Mesendoderm (in vitro differentiated cells): ENCODE measurements at places on chromosomes 7 and 10.

GRCh38 chr7:99143521-99143852, 421 bp downstream of the SMURF1 start:
- peak overlapping the region; percentile 48 for H3K4me3 ChIP-seq
- no peaks in the 10 kb centered on the region for H3K36me3 ChIP-seq
- peak overlapping the region; percentile 95 for H3K27ac ChIP-seq
- DNase-seq, result no peak
- H3K27me3 ChIP-seq, result no peaks in the 10 kb centered on the region

GRCh38 chr7:11950942-11951341, 118.9 kb upstream of the THSD7A start:
- no peak overlapping the region for H3K27ac ChIP-seq
- DNase-seq, result no peak
- H3K27me3 ChIP-seq, result no peaks in the 10 kb centered on the region
- no peak overlapping the region for H3K4me3 ChIP-seq
- H3K36me3 ChIP-seq, result no peaks in the 10 kb centered on the region
- no peaks in the 10 kb centered on the region for H3K4me1 ChIP-seq

GRCh38 chr10:97830064-97830463, 19.6 kb upstream of the GOLGA7B start:
- no peak overlapping the region for H3K4me3 ChIP-seq
- H3K4me1 ChIP-seq, result no peaks in the 10 kb centered on the region
- no peak for DNase-seq
- H3K36me3 ChIP-seq, result no peaks in the 10 kb centered on the region

GRCh38 chr10:131193923-131194322, 117.6 kb downstream of the TCERG1L start:
- no peak overlapping the region for H3K27ac ChIP-seq
- no peaks in the 10 kb centered on the region for H3K36me3 ChIP-seq
- no peak for DNase-seq
- no peak overlapping the region for H3K4me3 ChIP-seq
- H3K4me1 ChIP-seq, result no peaks in the 10 kb centered on the region

GRCh38 chr7:37352974-37353948, 95.4 kb downstream of the ELMO1 start:
- H3K27ac ChIP-seq, result no peak overlapping the region
- peak; percentile 75 for DNase-seq
- H3K4me3 ChIP-seq, result no peak overlapping the region
- H3K4me1 ChIP-seq, result peaks cover 7% of the 10 kb centered on the region
- no peaks in the 10 kb centered on the region for H3K27me3 ChIP-seq
- no peaks in the 10 kb centered on the region for H3K36me3 ChIP-seq

- DNase-seq, result no peak
- H3K4me1 ChIP-seq, result no peaks in the 10 kb centered on the region
- no peaks in the 10 kb centered on the region for H3K36me3 ChIP-seq
- H3K27ac ChIP-seq, result no peak overlapping the region
- H3K4me3 ChIP-seq, result no peak overlapping the region
Measured at GRCh38 chr7:43890468-43890867, 15.9 kb downstream of the URGCP start.

DNA sequence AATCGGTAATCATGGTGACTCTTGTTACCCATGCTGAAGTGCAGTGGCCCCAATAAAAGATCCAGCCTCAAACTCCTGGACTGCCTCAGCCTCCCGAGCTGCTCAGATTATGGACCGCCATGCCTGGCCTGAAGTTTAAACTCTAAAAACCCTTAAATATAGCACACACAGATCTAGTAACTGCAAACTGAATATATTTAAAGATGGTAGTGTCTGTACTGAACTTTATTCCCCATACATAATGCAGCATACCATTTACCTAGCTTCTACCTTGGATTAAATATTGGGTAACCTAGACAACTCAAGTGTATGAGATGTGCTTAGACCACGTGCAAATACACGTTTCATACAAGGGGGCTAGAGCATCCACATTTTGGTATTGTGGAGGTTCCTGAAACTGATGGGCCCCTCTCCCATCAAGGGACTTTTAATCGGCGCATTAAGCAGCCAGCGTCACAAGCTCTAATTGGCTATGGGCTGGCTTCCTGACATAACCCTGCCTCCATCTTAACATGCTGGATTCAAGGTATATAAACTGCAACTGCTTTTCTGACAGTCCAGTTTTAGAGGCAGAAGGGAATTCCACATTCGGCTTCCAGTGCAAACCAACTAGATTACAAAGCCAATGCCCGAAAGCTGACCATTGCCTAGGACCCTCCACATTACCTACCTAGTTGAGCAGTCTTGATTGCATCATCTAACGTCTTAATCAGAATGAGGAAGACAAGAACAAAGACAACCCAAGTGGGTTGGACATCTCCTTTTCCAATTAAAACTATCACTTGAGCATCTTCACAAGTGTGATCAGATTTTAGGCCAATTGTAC, 13.0 kb downstream of the HNRNPA2B1 start:
- no peak for DNase-seq
- H3K27me3 ChIP-seq, result no peaks in the 10 kb centered on the region
- H3K36me3 ChIP-seq, result peaks cover 13% of the 10 kb centered on the region
- no peaks in the 10 kb centered on the region for H3K4me1 ChIP-seq
- no peak overlapping the region for H3K4me3 ChIP-seq

GRCh38 chr7:322111-322671, 32.2 kb downstream of the FOXL3 start:
- peak; percentile 52 for DNase-seq
- H3K27ac ChIP-seq, result no peak overlapping the region
- no peak overlapping the region for H3K4me3 ChIP-seq
- no peaks in the 10 kb centered on the region for H3K36me3 ChIP-seq
- no peaks in the 10 kb centered on the region for H3K4me1 ChIP-seq

GRCh38 chr7:112448381-112448780, 1.9 kb upstream of the IFRD1 start:
- H3K27me3 ChIP-seq, result no peaks in the 10 kb centered on the region
- H3K36me3 ChIP-seq, result no peaks in the 10 kb centered on the region
- no peak for DNase-seq
- H3K4me1 ChIP-seq, result peaks cover 3% of the 10 kb centered on the region

DNA sequence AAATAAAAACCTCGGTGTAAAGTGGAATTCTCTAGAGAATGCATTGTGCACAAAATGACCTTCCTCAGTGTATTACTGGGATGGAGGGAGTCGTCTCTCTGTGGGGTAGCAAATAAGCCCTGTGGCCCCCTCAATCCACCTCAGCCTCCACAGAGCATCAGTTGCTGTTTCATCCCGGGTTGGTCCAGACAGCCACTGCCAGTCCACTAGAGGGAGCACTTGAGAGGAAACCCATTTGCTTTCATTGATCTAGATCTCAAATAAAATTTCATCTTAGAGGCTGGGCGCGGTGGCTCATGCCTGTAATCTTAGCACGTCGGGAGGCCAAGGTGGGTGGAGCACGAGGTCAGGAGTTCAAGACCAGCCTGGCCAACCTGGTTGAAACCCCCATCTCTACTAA, 1128.7 kb downstream of the CNTNAP2 start:
- no peaks in the 10 kb centered on the region for H3K27me3 ChIP-seq
- no peak overlapping the region for H3K27ac ChIP-seq
- H3K36me3 ChIP-seq, result no peaks in the 10 kb centered on the region
- no peaks in the 10 kb centered on the region for H3K4me1 ChIP-seq
- H3K4me3 ChIP-seq, result no peak overlapping the region
- DNase-seq, result peak; percentile 74

DNA sequence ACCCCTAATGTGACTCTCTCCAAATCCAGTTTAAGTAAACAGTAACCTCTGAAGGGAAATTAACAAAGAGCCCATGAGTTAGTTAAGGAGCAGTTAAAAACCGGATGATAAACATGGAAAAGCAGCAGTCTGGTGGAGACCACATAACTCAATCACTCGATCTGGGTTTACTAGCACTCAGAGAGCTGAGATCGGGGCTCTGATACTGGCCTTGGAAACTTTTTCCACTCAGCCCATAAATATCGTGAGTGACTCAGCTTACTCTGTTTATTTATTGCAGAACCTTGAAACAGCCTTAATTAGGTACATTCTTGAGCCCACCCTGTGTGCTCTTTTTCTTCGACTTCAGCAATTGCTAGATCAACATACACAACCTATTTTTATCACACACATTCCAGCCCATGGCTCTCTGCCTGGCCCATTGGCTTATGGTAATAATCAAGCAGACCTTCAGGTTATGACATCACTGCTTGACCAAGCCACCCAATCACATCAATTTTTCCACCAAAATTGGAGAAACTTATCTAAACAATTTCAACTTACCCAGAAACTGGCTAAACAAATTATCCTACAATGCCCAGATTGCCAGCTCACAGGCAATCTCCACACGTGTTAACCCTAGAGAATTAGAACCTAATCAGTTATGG, 82.2 kb upstream of the GPR22 start:
- peaks cover 8% of the 10 kb centered on the region for H3K4me1 ChIP-seq
- no peaks in the 10 kb centered on the region for H3K27me3 ChIP-seq
- no peaks in the 10 kb centered on the region for H3K36me3 ChIP-seq
- peak; percentile 27 for DNase-seq
- H3K27ac ChIP-seq, result no peak overlapping the region
- no peak overlapping the region for H3K4me3 ChIP-seq

DNA sequence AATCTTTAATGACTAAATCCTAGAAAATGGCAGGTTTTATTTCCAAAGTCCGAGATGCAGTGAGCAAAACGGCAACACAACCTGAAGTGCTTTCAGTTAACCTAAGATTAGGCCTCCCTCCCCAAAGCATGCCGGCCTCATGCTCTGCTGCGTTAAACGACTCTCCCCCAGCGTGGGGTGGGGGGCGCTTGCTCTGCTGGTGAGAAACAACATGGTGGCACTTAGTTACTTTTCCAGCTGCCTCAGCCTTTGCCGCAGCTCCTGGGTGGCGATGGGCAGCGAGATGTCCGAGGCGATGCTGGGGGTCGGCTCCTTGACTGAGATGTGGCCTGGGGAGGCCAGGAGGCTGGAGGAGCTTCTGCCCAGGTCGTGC, 36.7 kb upstream of the NCAPG2 start:
- H3K27ac ChIP-seq, result no peak overlapping the region
- DNase-seq, result no peak
- H3K4me1 ChIP-seq, result no peaks in the 10 kb centered on the region
- no peak overlapping the region for H3K4me3 ChIP-seq
- H3K27me3 ChIP-seq, result no peaks in the 10 kb centered on the region
- H3K36me3 ChIP-seq, result peaks cover 3% of the 10 kb centered on the region

DNA sequence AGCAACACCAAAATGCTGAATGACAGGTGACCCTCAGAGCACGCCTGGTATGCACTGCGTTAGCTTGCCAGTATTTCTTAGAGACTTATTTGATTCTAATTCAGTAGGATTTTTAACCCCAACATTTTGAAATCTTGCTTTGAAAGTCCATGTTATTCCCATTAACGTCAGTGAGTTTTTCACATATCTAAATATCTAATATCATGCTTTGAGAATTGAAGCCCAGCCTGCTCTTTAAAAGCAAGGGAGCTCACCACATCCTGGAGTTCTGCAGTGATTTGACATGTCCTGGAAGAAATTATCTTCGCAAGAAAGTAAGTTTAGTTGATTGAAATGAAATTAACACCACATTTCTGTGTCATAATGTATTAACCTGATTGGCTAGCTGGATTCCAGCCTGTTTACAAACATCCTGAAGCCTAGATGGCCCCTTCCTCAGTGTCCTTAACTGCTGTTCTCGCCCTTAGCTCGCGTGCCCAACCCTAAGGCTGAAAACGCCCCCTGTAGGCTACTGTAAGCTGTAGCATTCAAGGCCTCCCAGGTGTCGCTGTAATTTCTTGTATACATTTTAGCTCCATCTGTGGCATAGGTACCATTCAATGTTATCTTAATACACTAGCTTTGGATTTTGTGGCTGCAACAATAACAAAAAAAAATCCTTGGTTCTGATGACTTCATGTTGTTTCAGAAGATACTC, 191.5 kb downstream of the MGMT start:
- H3K27me3 ChIP-seq, result no peaks in the 10 kb centered on the region
- H3K27ac ChIP-seq, result no peak overlapping the region
- H3K4me1 ChIP-seq, result peaks cover 7% of the 10 kb centered on the region

GRCh38 chr7:36393826-36394225, 4.2 kb downstream of the ANLN start:
- H3K4me3 ChIP-seq, result no peak overlapping the region
- H3K4me1 ChIP-seq, result no peaks in the 10 kb centered on the region

DNA sequence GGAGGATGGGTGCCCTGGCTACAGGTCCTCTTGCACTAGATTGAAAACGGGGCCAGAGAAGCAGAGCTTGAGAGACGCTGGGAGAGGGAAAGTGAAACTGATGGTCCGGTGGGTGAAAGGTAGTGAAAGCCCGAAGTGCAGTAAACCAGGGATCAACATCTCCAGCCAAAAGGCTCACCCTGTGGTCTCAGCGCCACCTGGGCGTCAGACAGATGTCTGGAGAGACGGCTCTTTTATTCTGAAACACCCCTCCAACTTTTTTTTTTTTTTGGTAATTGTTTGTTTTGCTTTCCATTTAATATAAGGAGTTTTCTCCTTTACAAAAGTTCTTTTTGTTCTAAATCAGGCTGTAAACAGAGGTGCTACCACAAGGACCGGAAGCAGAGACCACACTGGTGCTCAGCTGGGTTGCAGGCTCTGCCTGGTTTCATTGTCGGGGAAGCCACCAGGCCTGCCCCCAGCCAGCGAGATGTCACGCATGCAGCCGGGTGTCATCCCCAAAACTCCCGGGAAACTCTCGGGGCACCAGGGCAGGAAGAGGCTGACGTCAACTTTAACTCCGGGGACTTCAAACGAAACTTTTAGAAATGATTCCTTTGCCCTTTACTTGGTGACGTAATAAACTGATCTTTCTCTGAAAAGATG, 11.2 kb downstream of the IL2RA start:
- H3K4me1 ChIP-seq, result no peaks in the 10 kb centered on the region
- DNase-seq, result peak; percentile 38
- H3K27me3 ChIP-seq, result no peaks in the 10 kb centered on the region
- no peak overlapping the region for H3K4me3 ChIP-seq

- H3K27me3 ChIP-seq, result no peaks in the 10 kb centered on the region
- no peak overlapping the region for H3K4me3 ChIP-seq
- DNase-seq, result no peak
Measured at GRCh38 chr10:43380610-43381222, 9.3 kb downstream of the FXYD4 start.

- no peak overlapping the region for H3K4me3 ChIP-seq
- no peak for DNase-seq
- H3K4me1 ChIP-seq, result no peaks in the 10 kb centered on the region
- H3K27me3 ChIP-seq, result no peaks in the 10 kb centered on the region
- peaks cover 4% of the 10 kb centered on the region for H3K36me3 ChIP-seq
- no peak overlapping the region for H3K27ac ChIP-seq
Measured at GRCh38 chr7:73565675-73566340, 8.3 kb upstream of the BCL7B start.

GRCh38 chr7:4237296-4238235, 444.5 kb upstream of the FOXK1 start:
- H3K27me3 ChIP-seq, result no peaks in the 10 kb centered on the region
- H3K4me1 ChIP-seq, result no peaks in the 10 kb centered on the region
- no peak overlapping the region for H3K27ac ChIP-seq
- no peak for DNase-seq
- H3K36me3 ChIP-seq, result no peaks in the 10 kb centered on the region

- H3K4me1 ChIP-seq, result no peaks in the 10 kb centered on the region
- H3K4me3 ChIP-seq, result no peak overlapping the region
- no peaks in the 10 kb centered on the region for H3K36me3 ChIP-seq
Measured at GRCh38 chr10:15120523-15120922, 23.4 kb downstream of the RPP38 start.

GRCh38 chr10:75088640-75089039, 22.8 kb upstream of the SAMD8 start:
- H3K36me3 ChIP-seq, result no peaks in the 10 kb centered on the region
- peaks cover 22% of the 10 kb centered on the region for H3K4me1 ChIP-seq
- DNase-seq, result no peak
- no peak overlapping the region for H3K4me3 ChIP-seq
